ENCODE measurements at places on chromosomes 12 and 14.

GRCh38 chr14:64409126-64409920 is 21.2 kb downstream of the MTHFD1 start:
- DNase-seq: no peak

GRCh38 chr12:24172031-24172772 is 222.7 kb upstream of the SOX5 start:
- DNase-seq: no peak

GRCh38 chr12:110731479-110731878 is 11.2 kb downstream of the PPP1CC start:
- no peak for DNase-seq

DNA sequence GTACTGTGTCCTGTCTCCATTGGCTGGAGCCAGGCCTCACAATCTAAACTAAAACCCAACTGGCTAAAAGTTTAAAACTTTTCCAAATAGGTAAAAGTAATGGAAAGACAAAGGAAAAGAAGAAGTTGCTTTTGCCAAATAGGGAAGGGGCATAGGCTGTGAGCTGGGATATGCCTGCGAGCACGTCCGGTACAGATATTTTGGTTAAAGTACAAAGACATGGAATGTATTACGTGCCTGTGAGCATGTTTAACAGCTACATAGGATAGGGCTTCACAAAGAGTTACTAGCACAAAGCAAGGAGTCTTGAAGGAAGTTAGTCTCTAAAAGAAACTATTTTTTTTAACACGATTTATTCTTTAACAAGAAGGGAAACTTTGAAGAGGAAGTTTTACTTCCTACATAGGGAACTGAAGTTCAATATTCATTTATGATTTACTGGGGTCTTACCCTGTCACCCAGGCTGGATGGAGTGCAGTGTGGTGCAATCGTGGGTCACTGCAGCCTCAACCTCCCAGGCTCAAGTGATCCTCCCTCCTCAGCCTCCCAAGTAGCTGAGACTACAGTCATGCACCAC is 41.9 kb upstream of the INF2 start:
- DNase-seq: no peak

DNA sequence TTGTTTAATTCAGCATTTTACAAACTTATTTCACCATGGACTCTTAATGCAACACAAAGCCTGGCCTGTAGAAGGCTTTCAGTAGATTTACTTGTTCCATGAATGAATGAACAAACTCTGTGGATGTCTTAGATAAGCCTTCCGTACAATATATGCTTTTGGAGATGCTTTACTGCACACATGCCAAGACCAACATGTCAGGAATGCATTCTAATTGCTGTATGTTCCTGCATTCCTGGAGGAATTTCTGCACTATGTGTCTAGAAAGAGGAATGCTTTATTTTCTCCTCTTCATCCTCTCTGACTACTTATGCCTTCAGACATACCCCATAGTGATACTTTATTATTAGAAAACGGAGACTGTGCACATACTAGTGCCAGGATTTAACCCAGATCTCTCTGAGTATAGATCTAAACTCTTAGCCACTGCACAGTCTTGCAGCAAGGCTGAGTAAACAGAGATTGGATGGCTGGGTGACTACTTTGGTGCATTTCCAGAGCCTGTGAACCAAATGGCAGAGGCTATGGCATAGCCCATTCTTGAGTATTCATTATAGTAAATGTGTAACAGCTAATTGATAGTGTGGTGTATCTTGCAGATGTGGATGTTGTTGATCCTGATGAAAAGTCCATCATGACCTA is 108.2 kb downstream of the SYNE2 start:
- DNase-seq: peak; percentile 74

- DNase-seq: peak; percentile 39
Observed at GRCh38 chr12:49057888-49058287, 2.7 kb downstream of the KMT2D start.

DNA sequence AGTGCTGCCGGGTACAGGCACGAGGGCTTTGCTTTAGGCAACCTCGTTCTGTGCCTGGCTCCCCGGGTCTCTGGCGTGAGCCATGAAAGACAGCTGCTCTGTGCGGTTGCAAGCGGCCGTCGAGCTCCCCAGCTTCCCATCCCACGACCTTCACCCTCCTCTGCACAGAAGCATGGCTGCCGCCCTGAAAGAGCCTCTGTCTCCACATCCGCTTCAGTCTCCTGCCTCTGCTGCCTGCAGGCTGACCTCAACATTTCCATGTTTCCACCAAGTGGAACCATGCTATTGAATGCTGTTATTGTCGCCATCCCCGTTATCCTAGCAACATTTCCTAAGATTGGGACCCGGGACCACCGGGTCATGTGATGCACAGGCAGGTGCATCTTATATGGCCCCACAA is 57.1 kb downstream of the KDM2B start:
- DNase-seq: no peak

GRCh38 chr14:92121207-92121669 is 268 bp downstream of the NDUFB1 start:
- DNase-seq: peak; percentile 74

- DNase-seq: no peak
Observed at GRCh38 chr14:104119119-104119487, 19.3 kb upstream of the KIF26A start.

DNA sequence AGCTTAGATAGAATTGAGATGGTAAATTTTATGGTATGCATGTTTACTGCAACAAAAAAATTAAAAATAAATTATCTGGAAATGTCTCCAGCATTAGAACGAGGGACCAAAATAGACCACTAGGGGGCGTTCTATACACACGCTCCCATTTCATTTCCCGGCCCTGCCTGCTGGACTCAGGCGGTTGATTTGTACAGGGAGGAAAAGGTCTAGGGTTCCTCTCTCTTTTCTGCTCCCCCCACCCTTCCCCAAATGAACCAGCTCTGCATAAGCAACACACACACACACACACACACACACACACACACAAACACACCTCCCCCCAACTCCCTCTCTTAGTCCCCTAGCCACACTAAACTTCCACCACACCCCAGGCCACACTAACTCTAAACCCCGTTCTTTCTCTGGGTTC is 7.8 kb upstream of the DTX1 start:
- DNase-seq: peak; percentile 92

- DNase-seq: peak; percentile 72
Observed at GRCh38 chr14:89845346-89845745, 109.2 kb downstream of the EFCAB11 start.

DNA sequence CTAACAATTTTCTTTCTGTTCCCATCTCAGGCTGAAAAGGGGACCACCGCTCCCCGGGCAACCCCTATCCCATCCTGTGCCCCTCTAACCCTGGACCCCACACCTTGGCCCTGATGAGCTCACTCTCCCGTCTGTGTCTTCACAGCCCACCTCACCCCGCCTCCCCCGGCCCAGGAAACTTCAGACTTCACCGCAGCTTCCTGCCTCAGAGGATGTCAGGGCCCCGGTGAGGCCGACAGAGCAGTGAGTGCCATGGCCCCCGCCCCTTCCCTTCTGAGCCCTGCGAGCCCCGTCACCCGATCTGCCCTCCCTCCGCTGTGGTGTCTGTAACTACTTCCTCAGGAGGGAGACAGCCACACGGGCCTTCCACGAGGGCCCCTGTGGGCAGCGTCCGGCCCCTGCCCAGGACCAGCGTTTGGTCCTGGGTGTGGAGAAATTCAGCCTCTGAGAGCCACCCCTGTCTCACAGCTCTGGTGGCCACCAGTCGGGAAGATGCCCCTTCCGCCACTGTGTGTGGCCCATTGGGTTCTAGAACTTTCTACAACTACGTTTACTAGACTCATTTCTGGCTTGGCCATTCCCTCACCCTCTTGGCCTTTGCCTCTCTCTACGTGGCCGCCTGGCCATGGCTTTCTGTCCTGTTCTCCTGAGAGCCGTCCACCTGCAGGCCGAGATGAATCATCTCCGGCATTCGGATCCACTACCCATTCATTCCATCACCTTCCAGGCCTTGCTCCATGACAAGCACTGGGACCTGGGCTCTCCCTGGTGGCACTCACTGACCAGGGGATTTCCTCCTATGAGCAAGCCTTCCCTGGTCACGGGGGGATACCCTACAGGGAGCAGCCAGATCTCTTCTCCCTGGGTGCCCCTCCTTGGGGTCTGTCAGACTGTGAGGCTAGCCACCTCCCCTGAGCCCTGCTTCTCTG is 3.4 kb downstream of the RHOF start:
- DNase-seq: no peak

- no peak for DNase-seq
Observed at GRCh38 chr12:120920178-120920577, 16.0 kb upstream of the SPPL3 start.

- DNase-seq: no peak
Observed at GRCh38 chr12:12267742-12268200, 927 bp upstream of the LRP6 start.

DNA sequence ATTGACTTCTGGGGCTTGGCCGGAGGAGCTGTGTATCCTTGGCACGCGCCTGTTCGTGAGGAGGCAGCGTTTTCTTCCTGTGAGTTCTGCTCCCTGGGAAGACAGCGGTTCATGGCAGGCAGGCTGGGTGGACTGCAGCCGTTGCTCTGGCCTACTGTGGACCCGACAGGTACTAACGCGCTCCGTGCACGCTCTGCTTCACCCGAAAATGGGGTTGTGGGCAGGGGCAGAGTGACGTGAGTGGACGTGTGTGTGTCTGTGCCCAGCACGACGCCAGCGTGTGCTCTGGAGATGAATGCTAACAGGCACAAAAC is 179.1 kb downstream of the KIF26A start:
- no peak for DNase-seq

DNA sequence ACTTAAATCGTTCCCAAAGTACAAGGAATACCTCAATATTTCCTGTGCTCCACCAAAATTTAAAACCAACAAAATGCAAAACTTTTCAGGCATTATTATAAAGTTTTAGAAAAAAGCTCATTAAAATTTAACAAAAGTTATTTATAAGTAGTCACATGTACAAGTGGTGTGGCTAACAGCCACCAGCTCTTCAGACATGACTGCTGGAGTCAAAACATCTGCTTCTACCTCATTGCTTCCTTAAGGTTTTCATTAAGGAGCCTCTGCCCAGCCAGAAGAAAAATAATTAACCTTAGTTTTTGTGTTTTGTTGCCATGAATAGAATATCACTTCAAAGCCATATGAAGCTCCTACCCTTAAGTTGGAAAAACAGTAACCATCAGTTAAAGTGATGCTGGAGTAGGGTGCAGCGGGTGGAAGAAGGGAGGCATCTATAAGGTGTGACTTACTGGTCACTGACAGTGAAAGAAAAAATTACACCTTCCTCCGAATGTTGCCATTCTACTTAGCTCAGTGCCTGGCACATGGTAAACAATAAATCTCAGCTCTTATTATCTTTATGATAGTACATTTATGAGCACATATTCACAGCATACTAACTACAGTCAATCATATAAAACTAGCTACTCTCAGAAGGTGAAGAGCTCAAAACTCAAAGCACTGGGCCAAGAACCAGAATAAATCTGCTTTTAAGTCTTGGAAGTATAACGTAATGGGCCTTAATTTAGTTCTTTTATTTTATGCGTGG is 57.7 kb downstream of the GALC start:
- DNase-seq: peak; percentile 2

GRCh38 chr14:79438696-79439342 is 772.5 kb downstream of the DIO2 start:
- no peak for DNase-seq

GRCh38 chr12:50057000-50057841 is at the start of gene ASIC1:
Gene ASIC1, plus strand, starts transcription at chr12:50057596. Its CDS starts 1,171 bp downstream, at chr12:50058767.
- DNase-seq: peak; percentile 89

GRCh38 chr14:79480212-79480611 is 731.1 kb downstream of the DIO2 start:
- DNase-seq: no peak

DNA sequence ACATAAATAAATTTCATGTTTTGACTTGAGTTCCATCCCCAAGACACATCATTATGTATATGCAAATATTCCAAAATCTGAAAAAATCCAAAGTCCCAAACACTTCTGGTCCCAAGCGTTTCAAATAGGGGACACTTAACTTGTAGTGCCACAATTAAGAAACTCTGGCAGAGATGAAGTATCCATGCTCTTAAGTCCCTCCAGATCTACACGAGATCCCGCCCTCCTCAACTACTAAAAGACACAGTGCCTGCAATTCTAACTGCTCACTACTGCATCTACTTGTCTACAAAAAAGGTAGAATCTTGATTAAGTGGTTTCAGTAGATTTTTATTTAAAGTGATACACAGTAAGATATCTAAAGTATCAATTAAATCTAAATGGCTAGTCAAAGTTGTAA is 97.0 kb downstream of the MED13L start:
- DNase-seq: no peak

DNA sequence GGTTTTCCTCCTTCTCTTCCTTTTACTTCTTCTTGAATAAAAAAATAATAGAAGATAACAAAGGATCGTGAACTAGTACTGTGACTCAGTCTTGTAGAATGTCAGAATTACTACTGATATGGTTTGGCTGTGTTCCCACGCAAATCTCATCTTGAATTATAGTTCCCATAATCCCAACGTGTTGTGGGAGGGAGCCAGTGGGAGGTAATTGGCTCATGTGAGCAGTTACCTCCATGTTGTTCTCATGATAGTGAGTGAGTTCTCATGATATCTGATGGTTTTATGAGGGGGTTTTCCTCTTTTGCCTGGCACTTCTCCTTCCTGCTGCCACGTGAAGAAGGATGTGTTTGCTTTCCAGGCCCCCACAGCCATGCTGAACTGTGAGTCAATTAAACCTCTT is 549.6 kb downstream of the DIO2 start:
- no peak for DNase-seq

All from adipocyte (in vitro differentiated cells).